NCI-H460 (cell line): ENCODE measurements at places on chromosomes 11 and 22. TPM values are rescaled to one million over a fixed set of nuclear protein-coding genes. Genes with fewer than 3 reads are reported as not detected.

The UBQLNL gene
- not detected in 2 replicates for total RNA-seq

The TMPRSS13 gene
- total RNA-seq: not detected in 2 replicates

The SCUBE2 gene
- not detected in 2 replicates for total RNA-seq

The ACAD8 gene
- total RNA-seq: 8.7 and 13.3 TPM in 2 replicates

The OR4A16 gene
- not detected in 2 replicates for total RNA-seq

The KDM4E gene
- not detected in 2 replicates for total RNA-seq

The MAPK8IP1 gene
- total RNA-seq: 0.35 and 0.52 TPM in 2 replicates

The EIF1AD gene
- 23.0 TPM in 2 replicates for total RNA-seq

The NAALAD2 gene
- not detected in 2 replicates for total RNA-seq

DNA sequence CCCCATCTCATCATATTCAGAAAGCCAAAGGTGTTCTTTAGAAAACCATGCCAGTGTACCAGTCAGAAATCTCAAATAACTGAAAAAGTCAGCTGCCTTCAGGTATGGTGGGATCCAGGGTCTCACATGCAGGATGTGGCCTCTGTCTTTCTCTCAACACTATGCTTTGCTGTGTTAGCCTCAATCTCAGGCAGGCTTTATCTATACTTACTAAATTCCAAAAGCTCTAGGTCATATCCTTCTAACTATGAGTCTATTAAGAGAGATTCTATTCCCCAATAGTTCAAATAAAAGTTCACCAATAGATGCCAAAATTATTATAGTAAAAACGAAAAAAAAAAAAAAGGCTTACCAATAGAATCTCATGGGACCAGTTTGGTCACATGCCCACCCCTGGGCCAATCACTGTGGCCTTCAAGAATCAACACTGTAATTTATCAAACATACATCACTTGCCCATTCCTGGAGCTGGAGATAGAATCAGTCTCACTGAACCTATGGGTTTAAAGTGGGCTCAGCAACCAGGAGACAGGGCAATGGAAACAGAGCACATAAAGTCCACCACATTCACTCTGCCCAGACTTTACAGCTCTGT is 38.0 kb upstream of the APLNR start:
- DNase-seq: no peak

DNA sequence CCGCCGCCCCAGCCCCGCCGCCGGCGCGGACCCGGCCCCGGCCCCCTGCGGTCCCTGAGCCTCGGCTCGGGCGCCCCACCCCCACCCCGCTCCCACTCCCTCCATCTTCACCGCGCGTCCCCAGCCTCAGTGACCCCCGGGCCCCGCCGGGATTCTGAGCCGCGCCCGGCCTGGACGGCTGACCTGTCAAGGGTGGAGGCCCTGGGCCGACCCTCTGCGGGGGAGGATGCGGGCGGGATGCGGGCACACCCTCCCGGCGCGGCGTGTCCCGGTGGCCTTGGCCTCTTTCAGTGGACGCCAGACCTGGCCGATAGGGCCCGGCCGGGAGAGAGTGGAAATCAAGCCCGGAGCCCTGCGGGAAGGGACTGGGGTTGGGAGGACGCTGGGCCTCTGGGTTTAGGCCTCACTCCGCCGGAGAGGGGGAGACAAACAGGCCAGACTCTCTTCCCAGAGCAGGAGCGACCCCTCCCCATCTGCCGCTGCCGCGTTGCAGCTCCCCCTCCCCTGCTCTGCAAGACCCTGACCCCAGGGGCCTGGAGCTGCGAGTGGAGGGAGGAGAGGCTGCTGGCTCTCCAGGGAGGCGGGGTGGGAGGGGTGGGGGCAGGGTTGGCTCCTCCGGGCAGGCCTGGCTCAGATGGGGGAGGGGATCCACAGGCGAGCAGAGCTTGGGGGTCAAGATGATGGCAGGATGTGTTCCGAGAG is 525 bp downstream of the MAPK8IP2 start:
- DNase-seq: no peak

DNA sequence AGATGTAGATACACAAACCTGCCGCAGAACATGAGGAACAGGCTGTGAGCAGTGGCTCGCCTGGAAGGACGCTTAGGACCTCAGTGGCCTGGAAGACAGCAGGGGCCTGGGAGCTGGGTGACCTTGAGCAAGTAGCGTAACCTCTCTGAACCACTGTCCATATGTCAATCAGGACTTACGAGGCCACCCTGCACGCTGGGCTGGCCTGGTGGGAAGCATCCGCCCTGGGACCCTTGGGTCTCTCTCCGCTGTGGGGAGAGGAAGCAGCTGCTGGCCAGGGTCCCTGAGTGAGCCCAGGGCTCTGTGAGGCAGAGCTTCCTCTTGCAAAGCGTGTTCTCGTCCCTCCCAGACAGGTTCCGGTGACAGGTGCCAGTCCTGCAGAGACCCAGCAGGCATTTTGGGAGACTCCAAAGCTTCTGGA is 14.0 kb upstream of the EHD1 start:
- DNase-seq: no peak

GRCh38 chr22:19240813-19241592 is 50.5 kb downstream of the CLTCL1 start:
- no peak for DNase-seq

DNA sequence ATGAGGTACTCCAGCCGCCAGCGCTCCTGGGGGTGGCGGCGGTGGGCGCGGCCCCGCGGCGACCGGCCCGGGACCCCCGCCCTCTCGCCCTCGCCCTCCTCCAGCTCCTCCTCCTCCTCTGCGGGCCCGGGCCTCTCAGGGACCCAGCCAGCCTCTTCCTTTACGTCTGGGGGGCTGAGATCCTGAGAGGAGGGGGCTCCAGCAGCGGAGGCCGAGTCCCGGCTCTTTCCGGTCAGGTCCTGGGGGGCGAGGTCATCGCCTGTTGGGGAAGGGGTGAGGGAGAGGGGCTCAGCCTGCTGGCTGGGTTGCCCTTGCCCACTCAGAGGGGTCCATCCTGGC is 4.3 kb downstream of the ZFTA start:
- no peak for DNase-seq

DNA sequence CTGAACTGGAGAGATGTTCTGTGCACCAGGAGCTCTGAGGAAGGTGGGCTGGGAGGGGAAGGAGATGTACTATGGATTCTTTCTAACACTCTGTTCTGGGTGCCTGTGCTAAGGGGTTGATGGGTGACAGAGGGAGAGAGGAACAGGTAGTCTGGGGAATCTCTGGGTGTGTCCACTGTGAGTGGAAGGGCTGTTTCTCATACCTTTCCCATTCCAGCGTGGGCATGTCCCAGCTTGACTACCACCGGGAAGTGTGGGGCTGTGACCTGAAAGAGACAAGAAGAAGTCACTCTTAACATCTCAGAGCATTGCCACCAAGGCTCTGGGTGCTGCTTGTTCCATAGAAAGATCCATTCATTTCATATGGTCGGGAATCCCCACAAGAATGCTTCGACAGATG is 121.9 kb downstream of the FBXO7 start:
- DNase-seq: no peak

GRCh38 chr11:6650980-6651379 is 4.6 kb downstream of the DCHS1 start:
- DNase-seq: no peak

- no peak for DNase-seq
Measured at GRCh38 chr11:88508418-88508758, 170.9 kb upstream of the CTSC start.

DNA sequence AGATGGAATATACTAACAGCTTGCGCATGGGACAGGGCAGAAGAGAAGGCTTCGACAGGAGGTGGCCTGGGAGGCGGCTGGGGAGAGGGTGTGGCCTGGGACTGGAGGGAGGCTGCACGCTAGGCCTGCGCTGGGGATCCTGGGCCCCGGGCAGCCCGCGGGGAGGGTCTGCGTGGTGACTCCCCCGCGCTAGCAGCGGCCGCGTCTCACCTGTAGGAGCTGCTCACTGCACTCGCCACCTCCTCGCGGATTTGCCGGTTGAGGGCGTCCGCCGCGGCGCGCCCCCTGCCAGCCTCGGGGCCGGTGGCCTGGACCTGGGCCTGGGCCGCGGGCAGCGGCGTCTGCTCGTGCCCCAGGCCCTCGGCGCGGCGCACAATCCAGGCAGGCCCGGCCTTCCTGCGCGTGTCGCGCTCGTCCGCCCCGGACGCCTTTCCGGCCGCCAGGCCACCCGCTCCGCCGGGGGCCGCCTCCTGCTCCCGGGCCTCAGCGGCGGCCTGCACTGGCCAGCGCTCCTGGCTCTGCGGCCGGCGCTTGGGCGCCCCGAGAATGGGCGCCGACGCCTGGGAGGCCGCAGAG is 1.5 kb downstream of the MAP6 start:
- no peak for DNase-seq

- no peak for DNase-seq
Measured at GRCh38 chr11:64772303-64773018, 5.9 kb downstream of the SF1 start.

DNA sequence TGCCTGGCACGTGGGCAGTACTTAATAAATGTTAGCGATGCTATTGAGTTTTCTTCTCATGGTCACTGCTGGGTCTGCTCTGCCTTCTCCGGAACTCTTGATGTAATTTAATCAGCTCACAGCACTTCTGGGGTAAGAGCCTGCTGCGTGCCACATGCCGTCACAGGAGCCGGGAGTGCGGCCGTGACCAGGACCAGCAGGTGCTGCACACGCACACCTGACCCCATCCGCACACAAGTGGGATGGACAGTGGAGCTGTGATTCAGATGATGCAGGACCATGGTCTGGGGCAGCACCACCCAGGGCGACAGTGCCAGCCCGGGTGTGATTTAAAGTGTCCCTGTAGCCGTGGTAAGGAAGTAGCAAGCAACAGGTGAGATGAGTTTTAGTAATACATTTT is 61.2 kb downstream of the TBC1D22A start:
- no peak for DNase-seq

GRCh38 chr11:124728134-124728533 is 11.6 kb upstream of the NRGN start:
- no peak for DNase-seq

GRCh38 chr22:27846910-27847309 is 45.4 kb upstream of the MN1 start:
- no peak for DNase-seq

- DNase-seq: no peak
Measured at GRCh38 chr11:88596786-88597185, 259.2 kb upstream of the CTSC start.

- no peak for DNase-seq
Measured at GRCh38 chr11:76329983-76330382, 50.9 kb downstream of the THAP12 start.

- no peak for DNase-seq
Measured at GRCh38 chr11:101765932-101766331, 148.9 kb upstream of the CEP126 start.

- DNase-seq: no peak
Measured at GRCh38 chr22:41526226-41526829, 17.9 kb downstream of the POLR3H start.
